T-helper 2 cell (primary cell): ENCODE measurements at places on chromosomes 3 and 15.

GRCh38 chr3:126923895-126924294, 59.0 kb upstream of the PLXNA1 start:
- no peak for DNase-seq

DNA sequence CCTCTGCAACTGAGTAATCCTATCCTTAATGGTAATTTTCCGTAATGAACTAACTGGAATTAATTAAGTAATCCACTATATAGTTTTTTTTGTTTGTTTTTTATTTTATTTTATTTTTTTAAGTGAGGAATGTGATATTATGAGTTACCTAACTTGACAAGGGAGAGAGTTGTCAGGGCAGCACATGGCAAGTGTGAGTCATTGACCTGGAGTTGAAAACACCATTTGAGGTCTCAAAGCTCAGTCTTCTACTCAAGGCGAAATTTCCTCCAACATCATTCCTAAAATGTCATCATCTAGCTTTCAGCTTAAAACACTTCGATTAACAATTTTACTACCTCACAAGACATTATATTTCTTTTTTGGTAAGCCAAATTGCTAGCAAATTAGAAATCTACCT, 87.8 kb downstream of the NECTIN3 start:
- no peak for DNase-seq

- no peak for DNase-seq
Measured at GRCh38 chr3:74538669-74539068, 75.8 kb downstream of the CNTN3 start.

DNA sequence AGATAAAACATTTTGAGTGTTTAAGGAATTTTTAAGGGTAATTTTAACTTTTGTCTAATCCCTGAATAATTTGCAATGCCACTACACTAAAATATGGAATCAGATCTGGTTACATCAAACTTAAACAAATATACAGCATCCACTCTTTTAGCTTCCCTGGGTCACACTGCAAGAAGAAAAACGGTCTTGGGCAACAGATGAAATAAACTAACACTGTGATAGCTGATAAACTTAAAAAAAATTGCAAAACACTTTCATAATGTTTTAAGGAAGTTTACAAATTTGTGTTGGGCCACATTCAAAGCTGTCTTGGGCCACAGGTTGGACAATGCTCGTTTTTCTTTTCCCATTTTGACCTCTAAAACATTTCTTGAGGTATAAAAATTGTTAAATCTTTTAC, 34.3 kb downstream of the CCDC66 start:
- no peak for DNase-seq

- no peak for DNase-seq
Measured at GRCh38 chr3:157469561-157470294, 33.1 kb downstream of the PTX3 start.

DNA sequence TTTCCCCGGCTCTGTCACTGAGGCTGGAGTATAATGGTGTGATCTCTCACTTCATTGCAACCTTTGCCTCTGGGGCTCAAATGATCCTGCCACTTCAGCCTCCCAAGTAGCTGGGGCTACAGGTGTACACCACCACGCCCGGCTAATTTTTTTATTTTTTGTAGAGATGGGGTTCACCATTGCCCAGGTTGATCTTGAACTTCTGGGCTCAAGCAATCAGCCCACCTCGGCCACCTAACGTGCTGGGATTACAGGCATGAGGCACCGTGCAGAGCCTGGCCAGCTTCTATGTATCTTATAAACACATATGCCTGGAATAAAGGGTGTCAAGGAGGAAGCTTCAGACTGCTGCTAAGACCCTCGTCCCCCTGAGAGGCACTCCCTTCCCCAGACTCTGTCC, 4.2 kb downstream of the ZNF589 start:
- no peak for DNase-seq

GRCh38 chr3:172370419-172370818, 77.8 kb downstream of the GHSR start:
- DNase-seq: no peak

- DNase-seq: no peak
Measured at GRCh38 chr3:190892395-190892902, 30.0 kb upstream of the GMNC start.

DNA sequence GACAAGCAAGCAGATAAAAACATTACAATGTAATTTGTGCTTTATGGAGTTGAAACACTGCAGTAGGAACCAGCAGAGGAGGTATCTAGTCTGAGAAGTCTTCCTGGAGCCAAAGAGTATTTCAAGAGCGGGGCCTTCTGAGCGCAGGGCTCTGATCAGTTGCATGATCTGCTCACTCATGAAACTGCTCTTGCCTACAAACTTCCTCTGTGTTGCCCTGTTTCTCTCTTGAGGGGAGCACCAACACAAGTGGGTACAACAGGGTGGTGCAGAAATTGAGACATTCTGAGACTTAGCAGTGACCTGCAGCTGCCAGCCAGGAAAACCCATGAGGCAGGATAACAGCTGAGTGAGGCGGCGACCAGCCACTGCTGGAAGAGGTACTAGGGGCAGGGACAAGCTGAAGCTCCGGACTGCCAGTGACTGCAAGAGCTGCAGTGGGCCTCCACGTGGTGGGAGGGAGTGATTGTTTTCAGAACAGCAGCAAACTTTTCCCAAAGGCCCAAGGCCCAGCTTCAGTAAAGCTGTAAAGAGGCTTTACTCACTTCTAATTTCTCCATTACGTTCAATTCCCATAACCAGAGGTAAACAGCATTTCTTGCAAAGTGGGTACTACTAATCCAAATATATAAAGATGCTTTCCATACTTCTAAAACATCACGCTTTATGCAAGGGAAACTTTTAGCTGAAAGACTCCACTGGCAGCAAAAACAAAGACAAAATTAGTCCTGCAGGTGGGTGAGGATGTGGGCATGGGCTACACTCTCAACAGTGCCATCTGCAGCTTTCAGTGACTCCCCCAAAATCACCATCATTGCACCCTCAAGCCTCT, 69.0 kb upstream of the LPP start:
- no peak for DNase-seq

DNA sequence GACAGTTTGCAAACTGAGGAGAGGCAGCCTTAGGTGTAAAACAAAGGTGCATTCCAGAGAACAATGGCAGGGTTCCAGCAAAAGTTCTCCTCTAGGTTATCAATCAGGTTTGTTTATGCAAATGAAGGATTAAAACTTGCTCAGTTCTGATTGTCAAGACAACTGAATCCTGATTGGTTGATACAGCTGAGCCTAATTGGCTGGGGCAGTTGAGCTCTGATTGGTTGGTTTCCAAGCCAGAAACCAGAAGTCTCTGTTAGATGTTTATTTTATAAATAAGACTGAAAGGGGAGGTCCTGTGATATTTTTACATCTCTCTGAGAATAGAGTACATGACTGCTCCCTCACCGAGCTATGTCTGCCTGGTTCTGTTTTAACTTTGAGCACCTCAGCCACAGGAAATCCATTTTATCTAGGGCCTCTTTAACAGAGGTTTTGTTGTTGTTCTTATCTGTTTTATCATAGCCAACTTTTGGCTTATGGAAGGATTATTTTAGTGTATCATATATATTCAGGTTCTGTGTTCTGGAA, 37.8 kb downstream of the PPM1L start:
- no peak for DNase-seq

- DNase-seq: no peak
Measured at GRCh38 chr15:95739131-95739530, 591.4 kb upstream of the NR2F2 start.

- no peak for DNase-seq
Measured at GRCh38 chr3:157354254-157354653, 82.4 kb upstream of the PTX3 start.

DNA sequence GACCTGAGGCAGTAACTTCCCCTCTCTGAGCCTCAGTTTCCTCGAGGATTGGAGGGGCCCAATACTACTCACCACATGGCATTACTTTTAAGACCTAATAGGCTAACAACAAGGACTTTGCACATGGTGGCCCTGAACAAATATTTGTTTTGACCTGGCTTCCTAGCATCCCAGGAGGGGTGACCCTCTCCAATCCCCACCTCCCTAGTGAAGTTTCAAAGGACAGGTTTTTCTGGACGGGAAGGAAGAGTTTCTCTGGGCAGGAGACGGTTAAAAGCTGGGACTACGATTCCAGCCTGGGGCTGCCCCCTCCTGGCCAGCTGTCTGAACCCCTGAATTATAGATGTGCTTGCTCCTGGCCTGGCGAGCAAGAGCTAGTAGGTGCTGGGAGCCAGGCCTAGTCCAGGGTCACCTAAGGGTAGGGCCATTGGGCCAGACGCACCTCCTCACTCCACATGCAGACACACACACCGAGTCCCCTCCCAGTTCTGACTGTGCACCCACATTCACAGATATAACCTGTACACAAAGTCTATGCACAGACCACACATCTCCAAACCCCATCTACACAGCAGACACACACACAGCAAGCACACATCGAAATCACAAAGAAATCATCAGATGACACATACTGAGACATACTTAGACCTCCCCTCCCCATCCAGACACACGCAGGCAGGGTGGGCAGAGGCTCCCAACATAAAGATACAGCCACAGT, 2.7 kb upstream of the ISL2 start:
- DNase-seq: peak; percentile 79

DNA sequence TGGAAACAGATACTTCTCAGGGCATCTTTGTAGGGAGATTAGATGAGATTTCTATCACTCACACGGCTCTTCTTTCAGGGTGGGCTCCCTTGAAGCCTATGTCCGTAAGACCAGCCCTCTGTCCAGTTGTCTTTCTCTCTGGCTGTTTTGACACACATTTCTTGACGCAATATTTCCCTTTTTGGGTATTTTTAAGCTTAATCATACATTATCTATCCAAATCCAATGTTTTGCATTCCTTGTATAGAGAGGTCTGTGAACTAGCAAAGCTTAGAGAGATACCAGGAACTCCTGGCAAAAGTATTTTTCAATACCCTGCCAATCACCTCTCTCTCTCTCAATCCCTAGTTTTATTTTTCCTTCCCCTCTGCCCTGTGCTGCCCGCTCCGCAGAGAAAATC, 79.3 kb downstream of the EOMES start:
- no peak for DNase-seq

DNA sequence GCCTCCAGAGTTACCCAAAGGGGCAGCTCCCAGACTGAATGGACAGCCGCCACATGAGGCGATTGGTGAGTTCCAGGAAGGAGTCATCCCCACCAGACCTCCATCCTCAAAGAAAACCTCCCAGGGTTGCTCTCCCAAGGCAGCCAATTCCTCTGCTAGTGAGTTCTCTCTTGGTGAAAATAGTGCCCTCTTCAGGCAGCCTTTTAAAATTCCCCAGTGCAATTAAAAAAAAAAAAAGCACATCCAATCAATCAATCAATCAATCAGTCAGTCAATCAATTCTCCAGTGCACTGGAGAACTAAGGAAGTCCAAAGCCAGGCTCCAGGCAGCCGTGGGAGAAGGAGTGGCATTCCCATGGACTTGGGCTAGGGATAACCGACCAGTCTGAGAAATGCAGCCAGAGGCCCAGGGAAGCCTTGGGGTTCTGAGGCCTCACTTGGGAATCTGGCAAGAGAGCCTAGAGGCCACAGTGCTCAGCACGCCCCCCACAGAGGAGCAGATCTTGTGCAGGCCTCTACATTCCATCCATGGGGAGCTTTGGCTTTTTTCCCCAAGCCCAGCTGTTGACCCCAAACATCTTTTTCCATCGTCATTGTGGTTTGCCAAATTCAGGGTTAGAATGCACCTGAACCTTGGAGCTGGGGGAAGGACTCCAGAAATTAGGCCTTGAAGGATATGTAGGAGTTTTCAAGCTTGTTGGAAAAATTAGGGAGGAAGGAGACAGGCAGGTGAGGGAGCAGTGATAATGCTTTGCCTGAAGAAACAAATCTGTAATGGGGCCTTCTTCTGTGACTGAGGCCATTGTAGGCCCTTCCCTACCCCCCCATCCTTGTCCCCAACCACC, 4.8 kb downstream of the PAQR5 start:
- DNase-seq: no peak

DNA sequence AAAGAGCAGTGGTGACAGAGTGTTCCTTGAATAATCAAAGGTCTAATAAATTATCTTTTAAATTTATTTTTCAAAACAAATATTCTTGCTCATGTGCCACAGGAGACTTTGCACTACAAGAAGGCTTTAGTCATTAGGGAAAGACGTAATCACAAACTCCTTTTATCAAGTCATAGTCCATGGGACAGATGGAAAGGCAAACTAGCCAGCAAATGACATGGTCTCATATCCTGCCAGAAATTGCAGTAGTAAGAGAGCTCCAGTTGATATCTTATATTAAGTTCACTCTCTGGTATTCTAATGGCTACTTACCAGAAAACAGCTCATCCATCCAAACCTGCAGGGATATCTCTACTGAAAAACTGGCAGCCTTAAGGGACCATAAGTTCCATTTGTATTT, 225.0 kb upstream of the TP63 start:
- DNase-seq: no peak

GRCh38 chr3:120795959-120796358, 53.4 kb downstream of the GTF2E1 start:
- no peak for DNase-seq

DNA sequence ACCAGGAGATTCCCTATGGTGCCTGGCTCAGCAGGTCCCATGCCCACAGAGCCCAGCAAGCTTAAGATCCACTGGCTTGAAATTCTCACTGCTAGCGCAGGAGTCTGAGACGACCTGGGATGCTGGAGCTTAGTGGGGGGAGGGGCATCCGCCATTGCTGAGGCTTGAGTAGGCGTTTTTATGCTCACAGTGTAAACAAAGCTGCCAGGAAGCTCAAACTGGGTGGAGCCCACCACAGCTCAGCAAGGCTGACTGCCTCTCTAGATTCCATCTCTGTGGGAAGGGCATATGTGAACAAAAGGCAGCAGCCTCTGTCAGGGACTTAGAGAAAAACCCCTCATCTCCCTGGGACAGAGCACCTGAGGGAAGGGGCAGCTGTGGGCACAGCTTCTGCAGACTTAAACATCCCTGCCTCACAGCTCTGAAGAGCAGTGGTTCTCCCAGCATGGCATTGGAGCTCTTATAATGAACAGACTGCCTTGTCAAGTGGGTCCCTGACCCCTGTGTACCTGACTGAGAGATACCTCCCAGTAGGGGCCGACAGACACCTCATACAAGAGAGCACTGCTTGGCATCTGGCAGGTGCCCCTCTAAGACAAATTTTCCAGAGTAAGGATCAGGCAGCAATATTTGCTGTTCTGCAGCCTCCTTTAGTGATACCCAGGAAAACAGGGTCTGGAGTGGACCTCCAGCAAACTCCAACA, 231.5 kb upstream of the SETMAR start:
- DNase-seq: peak; percentile 30

GRCh38 chr3:10609134-10609533, 103.7 kb upstream of the ATP2B2 start:
- no peak for DNase-seq

GRCh38 chr3:45048244-45048643, 22.1 kb downstream of the CLEC3B start:
- DNase-seq: no peak

DNA sequence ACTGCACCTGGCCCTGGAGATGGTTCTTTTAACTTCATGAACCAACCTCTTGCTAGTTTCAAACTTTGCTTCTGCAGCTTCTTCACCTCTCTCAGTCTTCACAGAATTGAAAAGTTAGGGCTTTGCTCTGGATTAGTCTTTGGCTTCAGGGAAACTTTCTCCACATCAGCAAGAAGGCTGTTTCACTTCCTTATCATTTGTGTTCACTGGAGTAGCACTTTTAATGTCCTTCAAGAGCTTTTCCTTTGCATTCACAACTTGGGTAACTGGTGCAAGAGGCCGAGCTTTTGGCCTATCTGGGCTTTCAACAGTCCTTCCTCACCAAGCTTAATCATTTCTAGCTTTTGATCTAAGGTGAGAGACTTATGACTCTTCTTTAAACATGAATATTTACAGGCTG, 15.7 kb upstream of the TM2D3 start:
- no peak for DNase-seq
